HFFc6 (cell line): ENCODE measurements at places on chromosomes 6 and 20. TPM values are rescaled to one million over a fixed set of nuclear protein-coding genes. Genes with fewer than 3 reads are reported as not detected.

Gene TMEM244
- not detected in 2 replicates for total RNA-seq

Gene ELOVL4
- 5.7 to 6.2 TPM (median 6.0 TPM) in 3 replicates for total RNA-seq

Gene TFAP2A
- total RNA-seq, result 67.4 to 85.5 TPM (median 78.5 TPM) in 3 replicates

GRCh38 chr20:50487397-50487796, 22.8 kb upstream of the PTPN1 start:
- no peak for DNase-seq
- no peak overlapping the region for H3K27ac ChIP-seq
- no peaks in the 10 kb centered on the region; the same call in 1 of the 2 replicates for H3K36me3 ChIP-seq
- no peak overlapping the region for H3K4me3 ChIP-seq

DNA sequence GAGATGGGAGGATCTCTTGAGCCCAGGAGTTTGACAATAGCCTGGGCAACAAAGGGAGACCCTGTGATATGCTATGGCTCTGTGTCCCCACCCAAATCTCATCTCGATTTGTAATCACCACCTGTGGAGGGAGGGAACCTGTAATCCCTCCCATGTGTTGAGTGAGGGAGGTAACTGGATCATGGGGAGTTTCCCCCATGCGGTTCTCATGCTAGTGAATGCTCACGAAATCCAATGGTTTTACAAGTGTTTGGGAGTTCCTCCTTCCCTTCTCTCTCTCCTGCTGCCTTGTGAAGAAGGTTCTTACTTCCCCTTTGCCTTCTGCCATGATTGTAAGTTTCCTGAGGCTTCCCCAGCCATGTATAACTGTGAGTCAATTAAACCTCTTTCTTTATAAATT, 3.4 kb downstream of the NUDT3 start:
- peaks cover 44% of the 10 kb centered on the region for H3K4me1 ChIP-seq
- no peaks in the 10 kb centered on the region for H3K36me3 ChIP-seq
- H3K27me3 ChIP-seq, result no peaks in the 10 kb centered on the region; the same call in 1 of the 2 replicates
- no peak overlapping the region for H3K4me3 ChIP-seq
- H3K27ac ChIP-seq, result no peak overlapping the region

Gene HLA-DMB
- not detected in 3 replicates for total RNA-seq

- no peak overlapping the region for H3K27ac ChIP-seq
- no peaks in the 10 kb centered on the region for H3K36me3 ChIP-seq
- H3K27me3 ChIP-seq, result no peaks in the 10 kb centered on the region
- no peaks in the 10 kb centered on the region for H3K4me1 ChIP-seq
- DNase-seq, result no peak
- no peak overlapping the region for H3K4me3 ChIP-seq
Observed at GRCh38 chr6:119568580-119568979, 219.0 kb upstream of the MAN1A1 start.

GRCh38 chr6:81777586-81778268, 25.2 kb upstream of the TENT5A start:
- H3K27me3 ChIP-seq, result no peaks in the 10 kb centered on the region; the same call in 1 of the 2 replicates
- H3K27ac ChIP-seq, result no peak overlapping the region
- DNase-seq, result no peak
- peaks cover 18% of the 10 kb centered on the region for H3K4me1 ChIP-seq
- H3K4me3 ChIP-seq, result no peak overlapping the region

Gene CDH26
- 0.27 TPM in 1 of 3 replicates, not detected in the others for total RNA-seq

DNA sequence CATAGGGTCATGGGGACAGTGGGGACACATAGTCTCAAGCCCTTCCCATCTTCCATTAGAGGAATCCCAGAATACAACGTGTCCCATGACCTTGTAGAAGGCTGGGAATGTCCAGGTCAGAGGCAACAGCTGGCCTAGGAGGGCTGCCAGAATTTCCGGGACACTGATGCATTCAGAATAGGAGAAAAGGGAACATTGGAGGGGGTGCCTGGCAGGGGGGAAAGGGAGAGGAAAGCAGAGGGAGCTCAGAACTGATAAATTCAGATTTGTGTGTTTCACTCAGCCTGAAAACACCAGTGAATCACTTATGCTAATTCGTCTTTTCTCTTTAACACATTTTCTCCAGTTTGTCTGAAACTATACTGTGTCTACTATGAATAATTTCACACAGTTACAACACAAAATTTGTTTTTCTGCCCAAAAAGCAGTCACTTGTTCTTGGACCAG, 35.5 kb upstream of the BMP2 start:
- H3K27me3 ChIP-seq, result no peaks in the 10 kb centered on the region
- DNase-seq, result no peak
- no peaks in the 10 kb centered on the region for H3K4me1 ChIP-seq
- no peak overlapping the region for H3K4me3 ChIP-seq
- H3K27ac ChIP-seq, result no peak overlapping the region
- no peaks in the 10 kb centered on the region for H3K36me3 ChIP-seq

DNA sequence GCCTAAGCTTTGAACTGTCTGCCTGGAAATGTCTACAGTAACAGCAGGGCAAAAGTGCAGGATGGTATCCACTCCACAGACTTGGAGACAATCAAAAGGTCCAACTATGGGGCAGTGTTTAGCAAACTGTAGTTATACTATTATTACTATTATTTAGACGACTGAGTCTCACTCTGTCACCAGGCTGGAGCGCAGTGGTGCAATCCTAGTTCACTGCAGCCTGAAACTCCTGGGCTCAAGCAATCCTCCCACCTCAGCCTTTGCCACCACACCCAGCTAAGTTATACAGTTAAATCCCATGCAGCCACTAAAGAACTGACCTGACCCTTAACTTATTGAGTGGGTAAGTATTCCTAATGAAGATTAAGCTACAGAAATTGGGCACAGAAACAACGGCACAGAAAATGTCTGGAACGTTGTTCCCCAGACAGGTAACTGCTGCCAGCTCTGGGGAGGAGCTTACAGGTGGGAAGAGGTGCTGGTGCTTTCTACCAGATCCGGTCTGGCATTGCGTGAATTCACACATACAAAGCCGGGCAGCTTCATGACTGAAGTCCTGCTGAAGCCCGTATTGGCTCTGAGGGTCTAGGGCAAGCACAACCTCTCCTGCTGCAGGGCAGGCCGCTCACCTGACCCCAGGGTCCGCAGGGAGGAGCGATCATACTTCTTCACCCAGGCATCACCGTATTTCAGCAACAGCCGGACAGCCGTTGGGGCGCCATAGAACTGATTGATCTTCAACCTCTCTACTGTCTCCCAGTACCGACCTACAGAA, 27.0 kb upstream of the APMAP start:
- no peak overlapping the region for H3K27ac ChIP-seq
- no peaks in the 10 kb centered on the region for H3K27me3 ChIP-seq
- H3K4me3 ChIP-seq, result no peak overlapping the region
- no peak for DNase-seq

Gene HLA-DOA
- total RNA-seq, result not detected in 3 replicates

- no peak overlapping the region for H3K4me3 ChIP-seq
- no peaks in the 10 kb centered on the region for H3K36me3 ChIP-seq
- no peaks in the 10 kb centered on the region for H3K4me1 ChIP-seq
- no peak overlapping the region for H3K27ac ChIP-seq
- H3K27me3 ChIP-seq, result peaks cover 28% of the 10 kb centered on the region
Observed at GRCh38 chr20:796921-797320, 28.6 kb upstream of the SLC52A3 start.

Gene CNKSR3
- 19.1 to 24.0 TPM (median 19.8 TPM) in 3 replicates for total RNA-seq
